Activated T-helper 1 cell treated with Interleukin-2 at 50 U/mL for 16 hours (primary cell): ENCODE measurements at places on chromosomes 12 and 14.

- DNase-seq, result no peak
These were observed 14.2 kb downstream of the FAM161B start for GRCh38 chr14:73935666-73936065.

- no peak for DNase-seq
These were observed 64.1 kb downstream of the STON2 start for GRCh38 chr14:81336009-81336408.

DNA sequence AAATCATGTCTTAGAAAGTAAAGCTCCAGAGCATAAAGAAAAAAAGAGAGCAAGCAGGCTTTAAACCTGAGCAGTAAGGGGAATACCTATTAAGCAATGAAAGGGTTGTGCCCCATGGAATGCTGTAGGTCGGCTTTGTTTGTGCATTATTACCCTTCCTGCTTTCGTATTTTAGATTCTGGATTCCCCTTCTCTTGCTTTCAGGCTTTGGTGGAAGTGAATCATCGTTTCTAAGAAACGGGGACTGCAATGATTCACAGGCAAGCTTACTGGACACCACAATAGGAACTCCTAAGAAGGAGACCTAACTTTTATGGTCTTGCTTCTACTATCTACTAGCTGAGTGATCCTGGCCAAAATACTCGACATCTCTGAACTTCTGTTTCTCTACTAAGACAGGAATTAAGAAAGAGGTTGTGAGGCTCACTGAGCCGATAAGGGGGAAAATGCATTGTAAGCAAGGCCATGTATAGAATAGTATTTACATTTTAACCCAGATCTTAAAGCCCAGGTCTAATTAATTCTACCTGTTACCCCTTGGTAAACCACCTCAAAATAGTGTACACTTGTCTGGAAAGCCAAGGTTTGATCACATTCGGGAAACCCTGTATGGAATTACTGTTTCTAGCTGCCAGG lies 1.2 kb upstream of the BMAL2 start:
- no peak for DNase-seq

DNA sequence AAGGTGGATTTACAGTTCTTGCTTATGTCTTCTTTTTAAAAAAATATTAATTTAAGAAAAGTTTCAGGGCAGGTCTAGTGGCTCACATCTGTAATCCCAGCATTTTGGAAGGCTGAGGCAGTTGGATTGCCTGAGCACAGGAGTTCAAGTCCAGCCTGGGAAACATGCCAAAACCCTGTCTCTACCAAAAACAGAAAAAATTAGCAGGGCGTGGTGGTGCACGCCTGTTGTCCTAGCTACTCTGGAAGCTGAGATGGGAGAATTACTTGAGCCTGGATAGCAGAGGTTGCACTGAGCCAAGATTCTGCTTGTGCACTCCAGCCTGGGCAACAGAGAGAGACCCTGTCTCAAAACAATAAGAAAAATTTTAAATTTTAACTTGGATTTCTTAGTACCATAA lies 5.4 kb upstream of the TAS2R46 start:
- DNase-seq, result no peak

- DNase-seq, result no peak
These were observed 182.3 kb downstream of the ADGRD1 start for GRCh38 chr12:131135786-131136538.

DNA sequence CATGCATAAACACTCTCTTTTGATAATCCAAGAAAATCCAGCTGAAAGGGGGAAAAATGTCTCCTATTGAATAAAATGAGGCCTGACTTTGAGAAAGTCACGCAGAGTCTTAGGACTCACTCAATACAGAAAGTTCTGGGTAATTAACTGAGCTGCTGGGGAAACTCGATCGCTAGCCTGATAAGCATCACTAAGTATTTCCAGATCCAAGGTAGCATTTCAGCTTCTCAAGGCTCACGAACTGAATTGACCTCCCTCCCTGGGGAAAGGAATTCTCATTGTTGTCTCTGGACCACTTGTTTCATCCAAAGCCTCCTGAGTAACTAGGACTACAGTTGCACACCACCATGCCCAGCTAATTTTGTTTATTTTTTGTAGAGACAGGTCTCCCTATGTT lies 13.8 kb upstream of the ANAPC5 start:
- no peak for DNase-seq

GRCh38 chr14:24417832-24418491 lies 11.5 kb downstream of the CBLN3 start:
- no peak for DNase-seq

- DNase-seq, result no peak
These were observed 9.4 kb downstream of the PARP11 start for GRCh38 chr12:3863756-3864155.

DNA sequence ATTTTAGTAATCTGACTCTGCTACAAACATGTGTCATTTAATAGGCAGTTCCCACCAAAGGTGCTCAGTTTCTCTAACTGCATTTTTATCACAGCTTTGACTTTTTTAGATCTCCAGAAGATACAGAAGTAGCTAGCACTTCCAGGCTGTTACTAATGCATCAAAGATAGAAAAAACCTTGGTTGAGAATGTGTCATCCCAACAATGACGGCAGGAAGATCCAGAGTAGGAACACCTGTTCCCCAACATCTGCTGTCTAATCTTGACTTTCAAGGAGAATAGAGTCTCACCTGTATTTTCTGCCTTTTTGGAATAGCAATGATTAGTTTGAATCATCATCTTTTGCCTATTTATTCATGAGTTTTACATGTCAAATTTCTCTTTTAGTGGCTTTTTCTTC lies 45.0 kb downstream of the ARMH4 start:
- DNase-seq, result no peak

DNA sequence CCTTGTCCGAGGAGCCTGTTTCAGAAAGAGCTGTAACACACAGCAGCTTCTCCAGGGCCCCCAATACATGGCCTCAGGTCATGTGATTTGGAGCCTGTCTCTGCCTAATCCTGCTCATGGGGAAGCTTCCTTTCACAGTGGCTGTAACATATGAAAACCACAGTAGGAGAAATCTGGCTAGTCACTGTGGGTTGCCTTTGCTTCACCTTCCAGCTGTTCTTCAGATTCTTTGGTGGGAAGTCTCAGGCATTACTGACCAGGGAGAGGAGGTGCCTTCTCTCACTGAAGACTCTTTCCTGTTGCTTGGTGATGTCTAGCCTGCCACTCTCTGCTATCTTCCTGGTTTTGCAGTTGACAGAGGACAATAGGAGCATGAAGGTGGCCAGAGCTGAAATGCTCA lies 350.6 kb downstream of the DPF3 start:
- no peak for DNase-seq

DNA sequence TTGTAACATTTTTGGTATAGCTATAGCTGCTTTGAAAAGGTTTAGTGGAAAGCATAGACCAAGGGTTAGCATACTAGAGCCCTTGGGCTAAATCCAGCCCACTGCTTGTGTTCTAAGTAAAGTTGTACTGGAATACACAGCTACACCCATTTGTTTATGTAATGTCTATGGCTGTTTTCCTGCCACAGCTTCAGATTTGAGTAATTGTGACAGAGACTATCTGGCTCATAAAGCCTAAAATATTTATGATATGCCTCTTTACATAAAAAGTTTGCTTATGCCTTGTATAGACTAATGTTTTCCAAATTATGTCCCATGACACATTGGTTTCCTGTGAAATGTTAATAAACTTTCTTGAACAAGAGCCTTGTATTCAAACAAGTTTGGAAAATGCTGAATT lies 234.8 kb upstream of the ATP2B1 start:
- no peak for DNase-seq
